Astrocyte of the cerebellum (primary cell): ENCODE measurements at places on chromosomes 7 and 10.

- DNase-seq = no peak
Measured at GRCh38 chr10:131290781-131291180, 20.7 kb downstream of the TCERG1L start.

GRCh38 chr7:48046458-48046857 lies 11.1 kb downstream of the C7orf57 start:
- no peak for DNase-seq

- DNase-seq = no peak
Measured at GRCh38 chr10:93061594-93062513, 1.3 kb downstream of the CYP26C1 start.

- DNase-seq = no peak
Measured at GRCh38 chr10:126465771-126466170, 77.5 kb upstream of the ADAM12 start.
